ENCODE measurements at places on chromosomes 1 and 21.

DNA sequence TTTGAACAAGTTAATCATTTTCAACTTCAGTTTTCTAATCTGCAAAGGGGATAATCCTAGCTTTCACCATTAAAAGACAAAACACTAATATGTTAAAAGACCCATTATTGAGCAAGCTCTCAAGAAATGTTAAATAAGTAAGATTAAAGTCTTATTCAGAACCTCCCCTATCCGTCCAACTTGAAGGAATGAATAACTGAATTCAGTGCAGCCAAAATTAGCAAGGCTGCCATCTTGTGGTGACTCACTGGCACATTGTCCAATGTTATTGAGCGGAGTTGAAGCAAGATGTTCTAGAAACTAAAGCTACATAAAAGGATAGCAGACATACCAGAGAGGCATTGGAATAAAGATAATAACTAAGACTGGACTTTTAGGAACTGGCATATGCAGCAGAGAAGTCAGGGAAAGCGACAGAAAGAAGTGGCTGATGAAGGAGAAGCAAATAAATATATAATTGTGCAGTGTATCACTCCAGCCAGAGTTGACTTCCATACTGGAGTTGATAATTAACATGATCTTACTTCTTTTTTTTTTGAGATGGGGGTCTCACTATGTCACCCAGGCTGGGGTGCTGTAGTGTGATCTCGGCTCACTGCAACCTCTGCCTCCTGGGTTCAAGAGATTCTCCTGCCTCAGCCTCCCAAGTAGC lies 8.2 kb upstream of the CAP1 start:
- DNase-seq, result no peak

GRCh38 chr1:87642581-87643221 lies 314.0 kb downstream of the LMO4 start:
- DNase-seq, result no peak

- no peak for DNase-seq
These were observed 114.8 kb upstream of the BMP8A start for GRCh38 chr1:39376656-39377055.

GRCh38 chr1:43706598-43707189 lies 642 bp upstream of the ST3GAL3 start:
- no peak for DNase-seq

DNA sequence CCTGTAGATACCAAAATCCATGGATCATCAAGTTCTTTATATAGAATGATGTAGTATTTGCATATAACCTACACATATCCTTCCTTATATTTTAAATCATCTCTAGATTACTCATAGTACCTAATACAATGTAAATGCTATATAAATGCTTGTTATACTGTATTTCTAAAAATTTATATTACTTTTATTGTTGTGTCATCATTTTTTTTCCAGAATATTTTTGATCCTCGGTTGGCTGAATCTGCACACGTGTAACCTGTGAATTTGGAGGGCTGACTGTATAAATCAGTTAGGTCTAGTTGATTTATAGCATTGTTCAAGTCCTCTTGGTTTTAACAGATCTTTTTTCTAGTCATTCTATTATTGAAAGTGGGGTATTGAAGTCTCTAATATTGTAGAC lies 23.3 kb downstream of the OBSCN start:
- DNase-seq, result no peak

- no peak for DNase-seq
These were observed 40.9 kb downstream of the NEGR1 start for GRCh38 chr1:72241397-72241796.

DNA sequence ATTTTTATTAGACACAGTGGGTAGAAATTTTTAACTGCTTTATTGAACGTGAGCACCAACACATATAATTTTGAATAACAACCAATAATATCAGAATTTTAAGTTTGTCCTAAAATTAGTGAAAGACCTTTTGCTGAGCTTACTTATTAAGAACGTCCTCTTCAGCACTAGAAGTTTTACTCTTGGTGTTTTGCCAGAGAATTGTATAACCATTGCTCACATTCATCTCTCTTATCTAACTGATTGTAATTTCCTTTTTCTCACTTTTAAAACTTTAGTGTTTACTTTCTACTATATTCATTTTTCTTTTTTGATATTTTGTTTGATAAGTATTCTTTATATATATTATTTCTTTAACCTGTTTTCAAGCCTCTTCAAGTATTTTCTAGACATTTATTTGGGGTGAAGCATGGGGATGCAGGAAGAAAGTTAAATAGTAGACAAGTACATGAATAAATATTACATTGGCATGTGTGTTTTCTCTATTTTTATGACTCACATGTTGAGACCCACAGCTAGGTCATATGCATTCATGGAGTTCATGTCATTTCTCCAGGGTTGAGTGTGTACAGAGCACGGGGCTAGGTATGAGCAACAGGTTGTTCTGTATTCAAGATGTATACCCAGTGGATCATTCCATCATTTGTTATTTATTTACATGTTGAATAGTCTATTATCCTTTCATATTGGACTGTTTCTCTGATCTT lies 90.6 kb downstream of the ATP6V1G3 start:
- DNase-seq, result no peak

- no peak for DNase-seq
These were observed 135.9 kb downstream of the TM2D1 start for GRCh38 chr1:61588736-61589672.

DNA sequence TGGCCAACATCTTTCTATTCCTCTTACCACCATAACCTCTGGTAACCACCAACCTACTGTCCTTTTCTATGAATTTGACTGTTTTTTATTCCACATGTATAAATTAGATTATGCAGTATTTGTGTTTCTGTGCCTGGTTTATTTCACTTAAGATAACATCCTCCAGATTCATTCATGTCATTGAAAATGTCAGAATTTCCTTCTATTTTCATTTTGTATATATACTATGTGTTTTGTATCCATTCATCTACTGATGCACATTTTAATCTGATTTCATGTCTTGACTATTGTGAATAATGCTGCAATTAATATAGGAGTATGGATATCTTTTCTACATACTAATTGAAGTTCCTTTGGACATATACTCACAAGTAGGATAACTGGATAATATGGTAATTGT lies 403.2 kb downstream of the NCAM2 start:
- DNase-seq, result no peak

- DNase-seq, result no peak
These were observed 74.4 kb upstream of the SLC44A3 start for GRCh38 chr1:94745742-94746141.

- no peak for DNase-seq
These were observed 17.3 kb downstream of the KCTD3 start for GRCh38 chr1:215584389-215584788.

DNA sequence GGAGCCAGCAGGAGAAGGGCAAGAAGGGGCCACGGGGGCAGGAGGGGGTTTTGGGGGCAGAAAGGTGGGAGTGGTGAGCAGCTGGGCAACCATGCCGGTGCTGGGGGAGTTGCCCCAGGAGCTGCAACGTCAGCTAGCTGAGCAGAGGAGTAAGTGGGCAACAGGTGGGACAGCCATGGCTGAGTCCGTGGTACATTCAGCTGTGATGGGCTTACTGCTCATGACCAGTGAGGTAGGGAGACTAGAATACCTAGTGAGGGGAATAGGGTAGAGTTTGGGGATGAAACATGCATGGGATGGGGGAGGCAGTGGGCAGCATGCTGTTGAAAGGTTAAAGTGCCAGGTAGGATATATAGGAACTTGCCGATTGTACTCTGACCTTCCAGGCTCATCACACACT lies 2.4 kb downstream of the USP21 start:
- DNase-seq, result no peak

- DNase-seq, result no peak
These were observed 23.4 kb upstream of the PWP2 start for GRCh38 chr21:44083631-44084291.

DNA sequence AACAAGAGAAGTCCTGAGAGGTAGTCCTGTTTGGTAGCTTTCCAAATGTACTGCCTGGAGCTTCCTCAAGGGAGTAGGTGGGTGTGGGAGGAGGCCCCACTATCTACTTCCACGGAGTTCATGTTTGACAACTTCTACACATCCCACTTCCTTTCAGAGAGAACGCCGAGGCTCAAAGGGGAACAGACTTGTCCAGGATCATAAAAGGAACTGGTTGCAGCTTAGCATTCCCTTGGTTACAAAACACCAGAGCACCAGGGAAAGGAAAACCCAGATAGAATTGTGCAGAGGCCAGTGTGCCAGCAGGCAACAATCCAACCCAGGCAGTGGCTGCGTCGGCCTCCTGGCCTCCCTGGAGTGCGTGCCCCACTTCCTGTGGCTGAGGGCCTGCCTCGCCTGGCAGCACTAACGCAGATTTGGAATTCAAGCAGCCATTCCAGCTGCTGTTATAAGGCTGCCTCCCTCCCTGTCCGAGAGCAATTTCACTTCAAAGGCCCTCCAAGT lies 4.2 kb upstream of the RAP1GAP start:
- no peak for DNase-seq

DNA sequence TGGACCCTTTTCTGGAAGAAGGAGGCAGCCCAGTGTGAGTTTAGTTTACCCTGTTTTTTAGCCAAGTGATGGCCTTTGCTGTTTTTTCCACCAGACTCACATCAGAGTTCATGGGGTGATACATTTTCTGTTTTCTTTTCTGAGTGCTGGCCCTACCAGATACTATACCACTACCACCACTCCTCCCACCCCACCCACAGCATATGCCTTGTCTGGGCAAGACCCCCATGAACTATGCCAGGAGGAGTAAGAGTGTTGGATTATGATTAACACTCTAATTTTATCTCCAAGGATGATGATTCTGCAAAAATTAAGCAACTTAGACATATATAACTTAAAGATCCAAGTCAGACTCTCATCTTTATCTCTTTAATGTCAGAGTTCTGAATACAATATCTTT lies 26.1 kb downstream of the FABP3 start:
- no peak for DNase-seq

DNA sequence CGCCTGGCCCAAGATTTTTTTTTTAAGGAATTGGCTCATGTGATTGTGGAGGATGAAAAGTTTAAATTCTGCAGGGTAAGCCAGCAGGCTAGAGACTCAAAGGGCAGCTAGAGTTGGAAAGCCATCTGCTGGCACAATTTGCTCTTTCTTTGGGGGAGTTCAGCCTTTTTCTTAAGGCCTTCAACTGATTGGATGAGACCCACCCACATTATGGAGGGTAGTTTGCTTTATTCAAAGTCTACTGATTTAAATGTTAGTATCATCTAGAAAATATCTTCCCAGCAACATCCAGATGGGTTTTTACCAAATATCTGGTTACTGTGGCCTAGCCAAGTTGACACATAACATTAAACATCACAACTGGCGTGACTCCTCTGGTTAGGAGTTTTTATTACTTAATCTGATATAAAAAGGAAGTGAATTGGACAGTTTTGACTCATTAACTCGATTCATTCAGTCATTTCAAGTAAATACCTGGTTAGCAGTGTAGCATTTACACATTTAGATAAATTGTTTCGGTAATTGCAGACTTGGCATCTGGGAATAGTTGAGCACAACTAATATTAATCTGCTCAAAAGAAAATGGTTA lies 12.4 kb downstream of the HOOK1 start:
- no peak for DNase-seq

DNA sequence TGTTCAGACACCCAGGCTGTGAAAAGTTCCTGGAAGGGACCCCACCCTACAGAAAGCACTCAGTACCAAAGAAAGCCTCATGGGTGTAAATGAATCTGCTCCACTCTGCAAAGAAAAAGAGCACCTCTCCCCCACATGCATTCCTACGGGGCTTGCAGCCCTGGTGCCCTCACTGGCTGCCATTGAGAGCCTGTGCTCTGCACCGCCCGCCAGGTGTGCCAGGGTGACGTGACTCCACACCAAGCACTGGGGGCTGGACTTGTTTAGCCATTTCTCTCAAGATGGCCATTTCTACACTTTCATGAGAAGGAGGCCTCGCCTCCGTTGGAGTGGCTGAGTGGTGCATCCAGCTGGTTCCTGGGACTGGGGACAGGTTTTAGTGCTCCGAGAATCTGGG lies 380.5 kb upstream of the VAMP3 start:
- DNase-seq, result no peak

DNA sequence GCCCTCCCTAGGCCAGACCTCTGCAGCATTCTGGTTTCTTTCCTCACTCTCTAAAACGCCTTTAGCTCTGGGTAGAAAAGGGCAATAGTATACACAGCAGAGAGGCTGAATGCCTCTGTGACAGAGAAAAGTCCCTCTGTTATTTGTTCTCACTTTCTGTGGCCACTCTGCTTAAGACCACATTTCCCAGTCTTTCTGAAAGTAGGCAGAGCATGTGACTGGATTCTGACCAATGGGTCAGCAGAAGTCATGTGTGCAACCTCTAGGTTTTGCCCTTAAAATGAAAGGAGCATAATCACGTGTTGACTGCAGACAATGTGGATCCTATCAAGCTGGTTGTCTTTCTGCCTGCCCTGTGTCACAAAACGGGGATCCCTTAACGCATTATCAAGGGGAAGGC lies 79.7 kb upstream of the MARK1 start:
- DNase-seq, result no peak

- no peak for DNase-seq
These were observed 16.4 kb upstream of the LRRC52 start for GRCh38 chr1:165527251-165528007.

GRCh38 chr1:244356376-244356775 lies 95.3 kb downstream of the ADSS2 start:
- DNase-seq, result no peak

- no peak for DNase-seq
These were observed 8.4 kb downstream of the ARMH1 start for GRCh38 chr1:44682883-44683265.

- no peak for DNase-seq
These were observed 106.0 kb downstream of the PCNX2 start for GRCh38 chr1:233189526-233189925.

GRCh38 chr1:47227341-47228232 lies 4.4 kb downstream of the TAL1 start:
- DNase-seq, result no peak

- DNase-seq, result no peak
These were observed 12.2 kb downstream of the SDCCAG8 start for GRCh38 chr1:243267914-243268653.

- DNase-seq, result no peak
These were observed 26.8 kb downstream of the TMEM201 start for GRCh38 chr1:9615316-9616063.

DNA sequence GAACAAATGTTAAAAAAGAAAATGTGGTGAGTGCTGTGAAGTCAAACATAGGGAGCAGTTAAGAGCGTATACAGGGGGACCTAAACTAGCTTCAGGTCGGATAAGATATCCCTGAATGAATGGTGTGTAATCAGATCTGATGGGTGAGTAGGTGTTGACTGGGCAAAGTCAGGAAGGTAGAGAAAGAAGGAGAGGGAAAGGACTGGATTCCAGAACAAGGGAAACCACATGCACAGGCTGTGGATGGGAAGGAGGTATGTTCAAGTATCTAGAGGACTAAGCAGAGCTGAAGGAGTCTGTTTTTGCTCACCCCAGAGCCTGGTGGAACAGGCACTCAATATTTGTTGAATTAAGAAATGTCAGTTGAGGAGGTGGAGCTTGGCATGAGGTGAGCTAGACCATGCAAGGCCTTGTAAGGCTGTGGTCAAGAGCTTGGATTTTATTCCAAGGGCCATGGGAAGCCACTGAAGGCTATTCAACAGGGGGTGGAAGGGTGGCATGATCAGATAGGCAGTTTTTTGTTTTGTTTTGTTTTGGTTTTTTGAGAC lies 27.4 kb downstream of the MAP7D1 start:
- DNase-seq, result no peak

- DNase-seq, result no peak
These were observed 4.1 kb upstream of the LCE7A start for GRCh38 chr1:152855661-152856060.

Data from brain pericyte (primary cell).